ENCODE measurements at places on chromosomes 1 and 21.
A peak's percentile ranks its signal among the peaks of the same experiment; 100 is the strongest.

DNA sequence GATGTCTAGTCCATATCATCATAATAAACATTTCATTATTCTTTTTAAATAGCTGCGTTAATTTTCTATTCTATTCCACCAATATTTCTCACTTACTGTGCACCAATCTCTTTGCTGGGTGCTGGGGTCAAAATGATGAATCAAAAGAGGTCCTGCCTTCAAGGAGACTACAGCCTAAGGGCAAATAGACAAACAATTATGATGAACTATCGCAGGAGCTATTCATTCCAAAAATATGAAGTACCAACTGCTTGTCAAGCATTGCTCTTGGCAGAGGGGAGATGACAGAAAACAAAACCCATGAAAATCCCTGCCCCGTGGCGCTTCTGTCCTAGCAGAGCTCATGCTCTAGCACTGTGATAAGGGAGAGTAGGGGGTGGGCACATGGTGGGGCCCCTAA is 28.8 kb upstream of the SLC26A9 start:
- no peak for DNase-seq

- DNase-seq: peak; percentile 37
Measured at GRCh38 chr1:32361674-32362473, 411 bp downstream of the FAM229A start.

GRCh38 chr1:63205776-63206175 is 116.6 kb upstream of the FOXD3 start:
- DNase-seq: no peak

GRCh38 chr1:155773221-155773620 is 83.8 kb downstream of the GON4L start:
- DNase-seq: no peak

GRCh38 chr1:147892731-147893214 is 9.8 kb upstream of the GJA8 start:
- peak; percentile 19 for DNase-seq

- DNase-seq: no peak
Measured at GRCh38 chr1:81165963-81166362, 634.8 kb upstream of the ADGRL2 start.

- DNase-seq: no peak
Measured at GRCh38 chr1:55522353-55522903, 307.3 kb upstream of the USP24 start.

GRCh38 chr1:221268295-221268694 is 389.1 kb downstream of the HLX start:
- no peak for DNase-seq

DNA sequence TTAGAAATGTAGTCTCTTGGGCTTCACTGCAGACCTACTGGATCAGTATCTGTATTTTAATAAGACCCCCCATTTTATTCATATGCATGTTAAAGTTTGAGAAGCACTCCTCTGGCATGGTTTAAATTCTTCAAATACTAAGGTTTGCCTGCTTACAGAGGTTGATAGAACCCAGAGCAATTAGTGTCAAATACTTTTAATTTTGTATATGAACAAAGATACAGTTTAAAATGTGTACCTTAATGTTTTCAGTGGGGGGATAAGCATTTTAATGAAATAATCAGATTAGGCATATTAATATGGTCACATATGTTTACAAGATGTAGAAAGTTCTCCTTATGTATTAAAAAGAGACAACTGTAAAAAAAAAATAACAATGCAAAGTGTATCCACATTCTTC is 40.4 kb upstream of the EPS15 start:
- no peak for DNase-seq

DNA sequence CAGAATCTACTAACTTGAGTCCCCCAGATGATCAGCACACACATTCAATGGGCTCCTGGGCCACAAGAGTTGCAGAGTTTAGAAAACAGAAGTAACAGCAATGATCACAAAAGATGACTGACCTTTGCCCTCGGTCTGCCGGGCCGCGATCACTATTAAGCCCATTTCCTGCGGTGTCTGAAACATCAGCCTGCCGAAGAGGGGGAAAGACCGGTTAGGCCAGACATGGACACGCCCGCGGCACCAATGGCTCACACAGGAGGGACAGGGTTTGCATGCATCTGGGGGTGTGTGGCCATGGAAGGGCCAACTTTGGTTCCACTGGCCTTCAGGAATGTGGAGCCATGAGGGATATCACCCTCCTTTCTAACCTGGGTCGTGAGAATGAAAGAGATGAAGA is 68.2 kb downstream of the SIM2 start:
- DNase-seq: no peak

DNA sequence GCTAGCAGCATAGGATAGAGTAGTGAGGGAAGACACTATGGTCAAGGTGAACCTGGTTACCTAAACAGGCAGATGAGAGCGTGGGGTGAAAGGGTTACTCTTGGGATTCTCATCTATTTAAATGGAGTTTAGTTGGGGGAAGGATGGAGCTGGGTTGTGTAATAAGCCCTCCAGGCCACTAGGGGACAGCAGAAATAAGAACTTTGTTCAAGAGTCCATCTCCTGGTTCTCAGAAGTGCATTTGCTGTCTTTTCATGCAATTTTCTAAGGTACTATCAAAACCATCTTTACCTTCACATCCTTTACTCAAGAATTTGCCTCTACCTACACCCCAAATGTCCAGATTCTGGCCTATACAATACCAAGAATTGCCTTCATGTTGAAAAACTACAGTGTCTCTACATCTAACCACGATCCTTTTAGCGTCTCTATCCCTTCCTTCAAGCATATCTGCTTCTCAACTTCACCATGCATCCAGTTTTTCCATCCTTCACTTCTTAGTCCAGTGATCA is 28.0 kb downstream of the SLAMF1 start:
- DNase-seq: no peak

GRCh38 chr21:21690068-21690665 is 692.0 kb downstream of the NCAM2 start:
- DNase-seq: no peak

GRCh38 chr1:114075546-114076242 is 78.0 kb downstream of the SYT6 start:
- no peak for DNase-seq

DNA sequence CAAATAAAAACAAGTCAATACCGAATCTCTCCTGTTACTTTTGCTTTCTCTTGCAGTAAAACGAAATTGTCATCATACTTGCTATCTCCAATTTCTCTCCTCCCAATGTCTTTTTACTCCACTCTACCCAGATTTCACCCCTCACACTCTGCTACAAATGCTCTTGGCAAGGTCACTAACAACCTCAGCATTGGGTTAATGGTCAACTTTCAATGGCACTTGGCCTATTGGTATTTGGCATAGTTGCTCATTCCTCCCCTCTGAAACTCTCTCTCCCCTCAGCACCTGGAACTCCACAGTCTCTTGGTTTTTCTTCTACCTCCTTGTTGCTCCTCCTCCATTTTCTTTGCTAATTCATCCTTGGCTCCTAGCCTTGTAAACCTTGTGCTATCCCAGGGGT is 367.3 kb downstream of the PTPRU start:
- DNase-seq: no peak

- DNase-seq: no peak
Measured at GRCh38 chr1:201471772-201472171, 2.8 kb upstream of the PHLDA3 start.

GRCh38 chr1:242718967-242719366 is 194.5 kb upstream of the PLD5 start:
- no peak for DNase-seq

DNA sequence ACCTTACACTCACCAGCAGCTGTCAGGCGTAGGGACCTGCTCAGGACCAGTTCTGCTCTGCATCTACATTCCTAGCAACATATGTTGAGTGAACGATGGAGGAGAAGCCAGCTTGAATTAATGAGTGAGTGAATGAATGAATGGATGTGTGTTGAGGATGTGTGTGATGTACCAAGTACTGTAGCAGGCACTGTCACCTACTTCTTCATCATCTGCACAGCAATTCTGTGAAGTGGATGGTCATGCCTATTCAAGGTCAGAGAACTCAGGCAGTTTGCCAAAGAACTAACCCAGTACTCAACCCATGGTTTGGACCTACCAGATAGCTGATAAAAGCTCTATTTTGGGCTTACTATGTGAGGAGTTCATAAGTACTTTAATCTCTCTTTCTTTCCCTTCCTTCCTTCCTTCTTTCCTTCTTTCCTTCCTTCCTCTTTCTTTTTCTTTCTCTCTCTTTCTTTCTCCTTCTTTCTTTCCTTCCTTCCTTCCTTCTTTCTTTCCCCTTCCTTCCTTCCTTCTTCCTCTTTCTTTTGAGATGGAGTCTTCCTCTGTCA is 56.9 kb downstream of the ATP1A1 start:
- no peak for DNase-seq

DNA sequence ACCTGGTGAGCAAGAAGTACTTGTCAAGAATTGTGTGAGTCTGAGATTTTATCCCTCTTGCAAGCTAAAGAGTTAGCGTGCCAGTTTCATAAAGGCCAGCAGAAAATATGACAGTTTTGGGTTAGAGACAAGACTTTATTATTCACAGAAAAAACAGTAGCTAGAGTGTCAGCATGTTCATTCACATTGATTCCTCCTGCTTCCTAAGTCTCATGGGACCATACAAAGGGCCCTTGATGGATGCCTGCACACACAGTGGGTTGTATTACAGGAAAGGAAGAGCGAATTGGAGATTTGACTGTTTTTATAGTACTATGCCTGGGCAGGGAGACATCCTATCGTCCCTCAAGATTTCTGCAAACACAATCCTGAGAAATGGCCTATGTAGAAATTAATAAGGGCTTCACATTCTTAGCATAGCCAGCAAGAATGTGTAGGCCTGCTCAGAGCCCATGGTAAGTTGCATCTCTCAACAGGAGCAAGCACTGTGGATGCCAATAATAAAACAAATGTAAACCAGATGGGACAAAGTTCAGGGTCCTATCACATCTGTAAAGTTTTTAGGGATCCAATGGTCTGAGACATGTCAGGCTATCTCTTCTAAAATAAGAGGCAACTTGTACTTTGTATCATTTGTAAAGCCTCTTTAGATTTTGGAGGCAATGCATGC is 4.0 kb upstream of the ASPM start:
- no peak for DNase-seq

GRCh38 chr1:195185736-195186135 is 1422.5 kb downstream of the KCNT2 start:
- DNase-seq: no peak

- DNase-seq: no peak
Measured at GRCh38 chr1:185062710-185063370, 17.5 kb downstream of the RNF2 start.

- DNase-seq: no peak
Measured at GRCh38 chr1:13517193-13517812, 3.5 kb upstream of the LRRC38 start.

DNA sequence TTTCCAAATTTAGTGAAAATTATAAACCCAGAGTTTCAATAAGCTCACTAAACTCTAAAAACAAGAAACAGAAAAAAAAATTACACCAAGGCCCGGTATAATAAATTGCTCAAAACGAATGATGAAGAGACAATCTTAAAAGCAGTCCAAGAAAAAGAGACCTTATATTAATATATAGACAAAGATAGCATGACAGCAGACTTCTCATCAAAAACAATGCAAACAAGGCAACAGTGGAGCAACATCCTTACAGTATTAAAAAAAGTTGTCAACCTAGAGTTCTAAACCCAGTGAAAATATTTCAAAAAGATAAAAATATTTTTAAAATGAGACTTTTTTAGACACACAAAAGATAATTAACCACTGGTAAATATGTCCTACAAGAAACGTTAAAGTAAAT is 46.7 kb downstream of the KIFAP3 start:
- no peak for DNase-seq
